ENCODE measurements at places on chromosomes 3 and 15. TPM values are rescaled to one million over a fixed set of nuclear protein-coding genes. Genes with fewer than 3 reads are reported as not detected.

CKMT1A gene
- 2.6 TPM for total RNA-seq

NEDD4 gene
- total RNA-seq: 57.2 TPM

CLRN1 gene
- not detected for total RNA-seq

TP63 gene
- total RNA-seq: 0.37 TPM

BUB1B gene
- 32.9 TPM for total RNA-seq

GP9 gene
- total RNA-seq: not detected

C3orf20 gene
- total RNA-seq: 0.05 TPM

UBE2E1 gene
- total RNA-seq: 94.2 TPM

ZBBX gene
- total RNA-seq: not detected

PLEKHO2 gene
- total RNA-seq: 5.6 TPM

GOLGA8J gene
- total RNA-seq: 0.06 TPM

SH3GL3 gene
- total RNA-seq: 0.67 TPM

DNAJC17 gene
- total RNA-seq: 25.8 TPM

CDHR4 gene
- 0.44 TPM for total RNA-seq

PRKCI gene
- total RNA-seq: 20.6 TPM

KNL1 gene
- 5.1 TPM for total RNA-seq

ZSCAN29 gene
- 9.8 TPM for total RNA-seq

TRIM42 gene
- total RNA-seq: not detected

SCAANT1 gene
- total RNA-seq: not detected

ARHGEF26 gene
- total RNA-seq: 6.7 TPM

RBP2 gene
- total RNA-seq: not detected

PRICKLE2 gene
- total RNA-seq: 1.9 TPM

CDCP1 gene
- 10.5 TPM for total RNA-seq

LMCD1 gene
- 71.6 TPM for total RNA-seq

PPP4R2 gene
- 37.2 TPM for total RNA-seq

GOLGA8Q gene
- total RNA-seq: 0.18 TPM

ALDH1A2 gene
- not detected for total RNA-seq

SCN5A gene
- 0.33 TPM for total RNA-seq

CCR9 gene
- not detected for total RNA-seq

AEN gene
- total RNA-seq: 72.0 TPM

ZNF774 gene
- total RNA-seq: 0.62 TPM
